Progenitor cell of endocrine pancreas (in vitro differentiated cells): ENCODE measurements at places on chromosomes 3 and 15. TPM values are rescaled to one million over a fixed set of nuclear protein-coding genes. Genes with fewer than 3 reads are reported as not detected.

- H3K27me3 ChIP-seq = peaks cover 15% of the 10 kb centered on the region
- H3K4me3 ChIP-seq = no peak overlapping the region
- no peak for DNase-seq
- H3K36me3 ChIP-seq = peaks cover under 1% of the 10 kb centered on the region
- H3K27ac ChIP-seq = no peak overlapping the region
- peaks cover 3% of the 10 kb centered on the region for H3K4me1 ChIP-seq
Measured at GRCh38 chr3:54065140-54065539, 57.2 kb upstream of the CACNA2D3 start.

DNA sequence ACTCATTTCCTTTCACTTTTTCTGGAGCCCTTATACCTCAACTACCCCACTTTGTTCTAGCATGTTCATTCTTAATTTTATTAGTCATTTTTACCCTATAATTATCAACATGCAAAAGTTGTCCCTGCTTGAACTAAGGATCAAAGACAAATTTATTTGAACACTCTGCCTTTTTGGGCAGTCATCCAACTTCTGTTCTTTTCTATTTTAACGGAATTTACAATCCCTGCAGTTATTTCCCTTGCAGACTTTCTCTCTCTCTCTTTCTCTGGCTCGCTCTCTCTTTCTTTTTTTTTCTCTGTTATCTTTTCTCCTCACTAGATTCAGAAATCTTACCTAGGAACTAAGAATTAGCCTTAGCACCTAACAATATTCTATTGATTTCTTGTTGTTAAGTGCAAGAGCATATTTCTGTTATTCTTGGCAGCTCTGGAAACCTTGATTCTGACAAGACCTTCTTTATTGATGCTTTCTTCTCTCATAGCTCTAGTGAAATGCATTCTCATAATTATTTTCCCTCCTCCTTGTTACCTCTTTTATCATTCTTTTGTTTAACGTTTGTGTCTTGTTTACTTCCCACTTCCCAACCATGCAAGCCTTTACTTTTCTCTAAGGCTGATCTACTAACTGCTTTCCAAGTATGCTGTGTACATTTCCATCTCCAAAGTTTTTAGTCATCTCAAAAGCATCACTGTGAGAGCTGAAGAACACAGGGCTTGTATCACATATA, 951.6 kb downstream of the DIPK2A start:
- H3K27ac ChIP-seq = no peak overlapping the region
- DNase-seq = no peak
- no peak overlapping the region for H3K4me3 ChIP-seq
- no peaks in the 10 kb centered on the region for H3K27me3 ChIP-seq
- peaks cover 8% of the 10 kb centered on the region for H3K4me1 ChIP-seq
- no peaks in the 10 kb centered on the region for H3K36me3 ChIP-seq

DNA sequence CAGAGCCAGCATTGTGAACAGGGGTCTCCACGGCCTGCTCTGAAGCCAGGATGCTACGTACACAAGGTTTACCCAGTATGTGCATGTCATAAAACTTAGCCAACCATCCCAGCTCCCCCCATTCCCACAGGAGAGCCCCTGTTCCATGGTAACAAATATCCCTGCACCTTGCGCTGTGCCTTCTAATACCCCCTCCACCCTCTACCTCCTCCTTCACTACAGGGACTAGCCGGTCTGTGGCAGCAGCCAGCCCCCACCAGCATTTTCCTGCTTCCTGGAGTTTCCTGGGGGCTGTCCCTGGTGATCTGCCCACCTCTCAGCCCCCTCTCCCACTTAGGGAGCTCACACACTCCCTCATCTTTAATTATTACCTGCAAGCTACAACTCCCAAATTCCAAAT, 20.4 kb downstream of the ACSBG1 start:
- no peak overlapping the region for H3K27ac ChIP-seq
- H3K4me3 ChIP-seq = no peak overlapping the region
- DNase-seq = no peak
- no peaks in the 10 kb centered on the region for H3K36me3 ChIP-seq

Gene SLC38A3
- total RNA-seq = 43.5 and 44.7 TPM in 2 replicates

DNA sequence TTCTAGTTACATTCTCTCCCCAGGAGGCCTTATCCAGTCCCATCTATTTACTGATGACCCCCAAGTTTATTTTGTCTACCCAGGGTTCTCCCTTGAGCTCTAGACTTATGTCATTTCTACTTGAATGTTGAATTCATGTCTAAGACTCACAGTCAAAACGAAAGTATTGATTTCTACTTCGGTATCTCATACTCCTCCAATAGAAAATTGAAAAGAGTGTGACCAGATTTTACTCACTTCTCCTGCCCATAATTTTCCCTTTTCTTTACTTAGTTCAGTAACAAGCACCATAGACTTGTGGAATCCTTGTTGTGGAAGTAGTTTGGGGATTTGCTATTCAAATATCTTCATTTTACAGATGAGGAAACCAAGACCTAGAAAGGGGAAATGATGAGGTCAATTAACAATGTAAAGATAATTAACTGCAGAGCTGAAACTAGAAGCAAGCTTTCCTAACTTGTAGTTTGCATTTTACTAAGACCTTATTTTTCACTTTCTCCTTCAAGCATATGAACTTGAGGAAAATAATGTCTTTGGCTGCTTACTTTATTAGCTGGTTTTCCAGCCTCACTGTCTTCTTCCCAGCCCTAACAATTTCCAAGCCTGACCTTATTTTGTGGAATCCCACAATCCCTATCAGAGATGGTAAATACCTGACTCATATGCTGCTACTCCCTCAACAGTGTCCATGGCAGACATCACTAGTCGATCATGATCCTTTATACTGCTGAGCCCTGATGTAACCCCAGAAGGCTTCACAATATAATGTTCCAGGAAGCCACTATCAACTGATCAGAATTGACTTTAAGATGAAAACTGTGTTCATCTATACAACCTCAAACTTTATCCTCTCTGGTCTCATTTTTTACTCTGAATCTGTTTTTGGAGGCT, 123.9 kb upstream of the AGBL1 start:
- no peak overlapping the region for H3K27ac ChIP-seq
- peaks cover 4% of the 10 kb centered on the region for H3K27me3 ChIP-seq
- H3K4me3 ChIP-seq = no peak overlapping the region
- H3K4me1 ChIP-seq = no peaks in the 10 kb centered on the region
- no peak for DNase-seq

DNA sequence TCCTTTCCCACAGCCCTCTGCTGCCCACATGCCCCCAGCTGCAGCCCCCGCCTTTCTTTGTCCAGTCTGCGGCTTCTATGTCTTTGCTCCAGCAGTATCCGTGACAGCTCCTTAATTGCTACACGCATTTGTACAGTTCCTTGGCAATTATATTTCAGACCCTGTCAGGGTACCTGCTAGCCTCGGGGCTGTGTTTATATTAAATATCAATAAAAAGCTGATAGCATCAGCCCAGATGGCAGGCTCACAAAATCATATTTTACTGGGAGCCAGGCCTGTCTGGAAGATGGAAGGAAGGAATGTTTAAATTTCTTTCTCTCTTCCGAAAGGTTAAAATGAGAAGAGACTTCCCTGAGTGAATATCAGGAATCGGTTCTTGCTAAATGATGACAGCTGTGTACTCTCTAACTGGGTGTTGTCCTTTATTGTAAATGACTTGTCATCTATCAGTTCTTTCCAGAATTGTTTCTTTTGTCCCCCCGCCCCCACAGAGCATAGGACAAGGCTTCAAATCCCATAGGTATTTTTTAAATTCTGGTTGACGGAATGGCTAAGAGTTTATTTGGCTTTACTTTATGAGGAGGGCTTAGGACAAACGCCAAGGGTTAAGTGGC, 378.1 kb downstream of the LRTM1 start:
- H3K27ac ChIP-seq = no peak overlapping the region
- no peaks in the 10 kb centered on the region for H3K36me3 ChIP-seq
- no peak overlapping the region for H3K4me3 ChIP-seq
- H3K4me1 ChIP-seq = peaks cover 2% of the 10 kb centered on the region
- peaks cover 22% of the 10 kb centered on the region for H3K27me3 ChIP-seq

DNA sequence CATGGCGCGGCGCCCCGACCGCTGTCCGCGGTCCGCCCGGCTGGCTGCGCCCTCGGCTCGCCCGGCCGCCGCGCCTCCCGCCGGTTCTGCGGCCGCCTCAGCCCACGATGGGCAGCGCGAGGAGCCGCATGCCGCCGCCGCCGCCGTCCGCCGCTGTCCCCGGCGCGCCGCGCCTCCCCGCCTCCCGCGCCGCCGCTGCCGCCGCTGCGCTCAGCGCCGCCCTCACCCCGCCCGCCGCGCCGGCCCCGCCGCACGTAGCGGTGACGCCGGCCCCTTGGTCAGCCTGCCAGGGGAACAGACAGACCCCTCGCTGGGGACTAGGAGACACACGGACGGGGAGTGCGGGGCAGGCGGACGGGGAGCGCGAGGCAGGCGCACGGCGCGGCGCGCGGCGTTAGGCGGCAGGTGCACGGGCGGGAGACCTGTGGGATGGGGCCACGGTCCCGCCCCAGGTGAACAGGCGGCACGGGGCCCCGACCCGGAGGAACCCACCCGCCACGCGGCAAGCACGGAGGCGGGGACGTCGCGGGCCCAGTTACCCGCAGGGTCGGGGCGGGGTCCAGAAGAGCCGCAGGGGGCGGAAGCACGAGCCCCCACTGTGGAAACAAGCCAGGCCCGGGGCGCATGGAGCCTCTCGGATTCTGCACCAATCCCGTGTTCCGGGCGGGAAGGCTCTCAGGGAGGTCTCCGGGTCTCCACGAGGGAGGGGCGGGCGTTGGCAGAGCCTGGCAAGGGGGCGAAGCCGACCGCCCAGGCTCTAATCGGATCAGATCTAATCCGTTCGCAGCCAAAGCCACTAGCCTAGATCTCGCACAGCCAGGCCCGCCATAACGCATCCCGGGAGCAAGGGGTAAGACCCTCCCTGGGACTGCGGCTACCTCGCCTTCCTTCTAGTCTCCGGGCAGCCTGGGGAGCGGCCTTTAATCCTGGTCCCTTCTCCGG, at the start of gene CSPG5:
Gene CSPG5, minus strand, starts transcription at position 175 of the 942 bp plus-strand sequence. Its CDS starts 172 bp downstream, at position 3.
- peaks cover 2% of the 10 kb centered on the region for H3K36me3 ChIP-seq
- no peak within 1 kb of the TSS for H3K27ac ChIP-seq
- H3K4me3 ChIP-seq = peak within 1 kb of the TSS; percentile 57
- H3K27me3 ChIP-seq = peaks cover 48% of the 10 kb centered on the region
- peak; percentile 30 for DNase-seq

Gene GPR160
- 33.7 and 44.3 TPM in 2 replicates for total RNA-seq

DNA sequence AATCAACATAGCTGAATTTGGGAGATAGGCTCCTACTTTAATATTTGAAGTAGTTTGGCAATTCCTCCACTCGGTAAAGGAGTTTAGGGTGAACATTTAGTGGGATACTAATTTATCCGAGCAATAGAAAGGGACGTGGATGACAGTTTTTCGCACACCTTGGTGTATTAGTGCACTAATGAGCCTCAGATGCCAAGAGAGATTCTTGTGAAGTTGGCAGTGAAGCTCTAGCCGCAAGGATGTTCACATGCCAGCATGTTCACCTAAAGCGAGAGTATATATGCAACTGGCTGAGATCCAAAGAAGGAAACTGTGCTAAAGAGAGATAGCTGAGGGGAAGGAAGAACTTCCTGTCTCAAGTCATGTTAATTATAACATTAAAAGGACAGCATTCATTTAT, 58.5 kb downstream of the TGFBR2 start:
- H3K4me3 ChIP-seq = no peak overlapping the region
- DNase-seq = no peak
- peaks cover 23% of the 10 kb centered on the region for H3K36me3 ChIP-seq
